Stimulated activated CD8-positive, alpha-beta memory T cell treated with anti-CD3 and anti-CD28 coated beads, Interleukin-7, amount 100 ng/mL, for 48 hours (primary cell): ENCODE measurements at places on chromosomes 3 and 15.

GRCh38 chr15:40691737-40692136 is 3.2 kb upstream of the RAD51 start:
- DNase-seq = no peak

DNA sequence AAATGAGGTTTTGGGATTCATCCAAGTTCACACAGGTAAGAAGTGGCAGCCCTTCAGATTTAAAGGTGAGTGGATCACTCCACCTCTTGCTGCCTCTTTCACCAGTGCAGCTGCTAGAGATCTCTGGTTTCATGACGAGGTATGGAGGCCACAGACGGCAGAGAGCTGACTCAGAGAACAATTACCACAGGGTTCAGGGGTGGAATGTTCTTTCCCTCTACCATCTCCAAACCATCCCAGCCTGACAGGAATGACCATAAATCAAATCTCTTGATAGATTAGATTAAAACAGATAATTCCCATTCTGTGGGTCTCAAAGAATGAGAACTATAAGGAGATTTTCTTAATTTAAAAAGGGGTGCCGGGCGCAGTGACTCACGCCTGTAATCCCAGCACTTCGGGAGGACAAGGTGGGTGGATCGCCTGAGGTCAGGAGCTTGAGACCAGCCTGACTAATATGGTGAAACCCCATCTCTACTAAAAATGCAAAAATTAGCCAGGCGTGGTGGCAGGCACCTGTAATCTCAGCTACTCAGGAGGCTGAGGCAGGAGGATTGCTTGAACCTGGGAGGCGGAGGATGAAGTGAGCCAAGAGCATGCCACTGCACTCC is 174.2 kb upstream of the ATP11B start:
- no peak for DNase-seq

- no peak for DNase-seq
Measured at GRCh38 chr15:31245135-31245689, 81.4 kb upstream of the KLF13 start.

GRCh38 chr15:40358471-40359353 is 693 bp downstream of the DISP2 start:
- no peak for DNase-seq

GRCh38 chr3:192834428-192834827 is 83.2 kb downstream of the MB21D2 start:
- no peak for DNase-seq

GRCh38 chr3:126390751-126391150 is 4.0 kb upstream of the CFAP100 start:
- DNase-seq = no peak

GRCh38 chr3:58059349-58060321 is 51.4 kb downstream of the FLNB start:
- no peak for DNase-seq

DNA sequence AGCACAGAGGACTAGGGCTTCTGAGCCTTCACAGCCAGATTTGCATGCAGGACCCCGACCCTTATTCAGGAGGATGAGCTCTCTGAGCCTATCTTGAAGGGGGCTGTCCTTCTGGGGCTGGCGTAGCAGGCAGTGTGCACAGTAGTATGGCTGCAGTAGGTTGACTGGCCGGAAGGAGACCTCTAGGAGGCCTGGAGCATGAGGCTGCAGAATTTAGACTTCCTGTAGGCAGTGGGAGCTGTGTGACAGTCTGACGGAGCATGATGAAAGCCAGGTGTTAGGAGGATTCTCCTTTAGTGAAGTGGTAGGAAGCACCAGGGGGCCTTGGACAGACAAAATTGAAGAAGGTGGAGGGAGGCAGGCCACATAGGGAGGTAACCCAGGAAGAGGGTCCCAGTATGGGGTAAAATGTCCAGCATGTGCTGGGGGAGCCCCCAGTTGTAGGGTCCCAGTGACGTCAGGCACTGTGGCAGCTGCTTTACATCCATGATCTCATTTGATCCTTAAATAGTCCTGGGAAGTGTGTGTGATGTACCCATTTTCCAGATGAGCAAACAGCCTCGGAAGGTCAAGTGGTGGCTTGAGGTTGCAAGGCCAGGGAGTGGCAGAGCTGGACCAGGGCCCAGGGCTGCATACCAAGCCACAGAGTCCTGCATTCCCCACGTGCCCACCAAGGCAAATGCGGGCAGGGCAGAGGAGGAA is 36.1 kb downstream of the SPSB4 start:
- DNase-seq = no peak

DNA sequence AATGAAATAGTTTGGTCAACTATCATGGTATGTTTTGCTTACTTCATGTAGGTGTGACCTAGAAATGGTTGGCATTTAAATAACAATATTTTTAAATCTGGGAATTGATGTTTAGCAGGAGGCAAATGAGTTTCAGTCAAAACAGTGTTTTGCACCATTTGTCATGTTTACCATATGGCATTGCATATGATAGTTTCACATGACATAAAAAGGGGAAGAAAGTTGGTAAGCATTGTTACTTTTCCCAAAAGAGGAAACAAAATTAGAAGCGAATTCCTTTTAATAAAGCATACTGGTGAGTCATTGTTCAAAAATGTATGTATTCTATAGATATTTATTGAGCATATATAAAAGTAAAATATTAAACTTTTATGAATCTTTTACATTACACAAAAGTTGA is 2.3 kb downstream of the RNF13 start:
- DNase-seq = no peak

DNA sequence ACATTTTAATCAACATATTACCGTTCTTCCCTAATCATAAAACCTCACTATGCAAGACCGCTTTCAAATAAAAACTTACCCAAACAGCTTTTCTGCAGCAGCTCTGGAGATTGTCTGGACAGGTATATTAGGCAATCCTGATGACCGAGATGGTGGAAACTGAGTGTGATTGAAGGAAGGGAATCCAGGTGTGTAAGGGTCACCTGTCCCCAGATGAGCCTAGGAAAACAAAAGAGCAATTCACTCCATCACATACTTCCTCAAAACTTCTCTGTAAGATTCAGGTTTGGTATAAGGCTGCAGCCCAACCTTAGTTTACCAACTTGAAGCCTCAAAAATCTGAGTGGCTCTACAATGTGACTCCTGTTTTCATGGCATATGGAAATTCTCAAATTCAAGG is 14.5 kb downstream of the TFRC start:
- no peak for DNase-seq

DNA sequence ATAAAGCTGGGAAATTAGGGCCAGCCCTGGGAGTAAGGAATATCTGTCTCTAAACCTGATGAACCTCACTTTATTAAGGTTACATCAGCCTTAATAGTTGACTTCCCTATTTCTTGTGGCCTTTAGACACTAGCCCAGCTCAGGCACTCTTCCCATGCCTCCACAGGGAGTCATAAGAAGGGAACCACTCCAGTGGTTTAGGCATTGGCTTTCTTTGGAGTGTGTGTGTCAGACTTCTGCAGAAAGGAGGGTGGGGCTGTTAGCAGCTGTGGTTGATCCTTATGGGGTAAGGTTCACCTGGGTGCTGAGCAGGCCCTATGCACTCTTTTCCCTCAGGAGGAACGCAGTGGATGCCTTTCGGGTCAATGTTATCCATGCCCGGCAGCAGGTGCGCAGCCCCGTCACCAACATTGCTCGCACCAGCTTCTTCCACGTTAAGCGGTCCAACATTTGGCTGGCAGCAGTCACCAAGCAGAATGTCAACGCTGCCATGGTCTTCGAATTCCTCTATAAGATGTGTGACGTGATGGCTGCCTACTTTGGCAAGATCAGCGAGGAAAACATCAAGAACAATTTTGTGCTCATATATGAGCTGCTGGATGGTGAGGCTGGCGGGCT is 4.0 kb downstream of the AP2M1 start:
- DNase-seq = no peak

DNA sequence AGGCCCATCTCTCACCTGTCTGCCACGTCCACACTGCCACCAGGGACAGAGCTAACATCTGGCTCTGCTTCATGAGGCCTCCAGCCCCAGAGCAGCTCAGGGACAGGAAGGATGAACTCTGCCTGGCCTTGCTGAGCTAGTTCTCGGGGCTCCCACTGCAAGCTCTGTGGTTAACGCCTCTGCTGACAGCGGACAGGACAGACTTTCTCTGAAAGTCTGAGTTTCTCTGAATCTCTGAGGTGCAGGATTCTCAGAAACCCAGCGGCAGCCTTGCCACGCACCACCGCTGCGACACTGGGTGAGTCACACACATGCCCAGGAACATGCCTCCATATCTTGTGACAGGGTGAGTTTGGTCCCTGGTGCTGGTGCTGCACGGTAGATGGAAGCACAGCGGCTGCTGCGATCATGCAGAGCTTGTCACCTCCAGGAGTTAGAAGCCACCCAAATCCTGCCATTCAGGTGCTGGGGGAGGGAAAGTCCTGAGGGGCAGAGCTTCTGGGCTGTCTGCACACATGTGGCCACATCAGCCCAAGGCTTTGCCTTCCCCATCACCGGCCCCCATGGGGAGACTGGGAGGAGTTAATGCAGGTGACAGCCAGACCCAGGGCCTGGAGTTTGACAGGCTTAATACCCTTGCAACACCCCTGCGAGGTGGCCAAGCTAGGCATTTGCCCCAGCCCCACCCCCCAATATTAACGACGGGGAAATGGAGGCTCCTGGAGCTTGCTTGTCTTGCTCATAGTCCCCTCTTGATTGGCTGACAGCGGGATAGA is 267.0 kb downstream of the PLCL2 start:
- DNase-seq = peak; percentile 89

DNA sequence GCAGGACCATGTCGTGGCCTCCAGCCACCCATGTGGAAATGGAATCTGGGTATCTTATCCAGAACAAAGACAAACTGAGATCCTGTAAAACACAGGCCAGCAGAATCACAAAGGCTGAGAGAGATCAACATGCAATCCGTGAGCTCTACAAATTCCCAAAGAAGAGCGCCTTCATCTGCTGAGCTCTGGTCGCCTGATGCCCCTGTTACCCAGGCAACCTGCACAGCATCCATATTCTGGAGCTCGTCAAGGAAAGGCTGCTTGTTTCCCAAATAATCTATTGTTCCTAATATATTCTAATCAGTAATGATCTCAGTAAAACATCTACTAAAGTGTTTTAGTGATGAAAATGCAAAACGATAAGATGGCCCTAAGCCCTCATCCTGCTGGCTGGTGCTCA is 133.6 kb downstream of the OCA2 start:
- no peak for DNase-seq

- DNase-seq = no peak
Measured at GRCh38 chr3:46107682-46108081, 80.4 kb upstream of the XCR1 start.

DNA sequence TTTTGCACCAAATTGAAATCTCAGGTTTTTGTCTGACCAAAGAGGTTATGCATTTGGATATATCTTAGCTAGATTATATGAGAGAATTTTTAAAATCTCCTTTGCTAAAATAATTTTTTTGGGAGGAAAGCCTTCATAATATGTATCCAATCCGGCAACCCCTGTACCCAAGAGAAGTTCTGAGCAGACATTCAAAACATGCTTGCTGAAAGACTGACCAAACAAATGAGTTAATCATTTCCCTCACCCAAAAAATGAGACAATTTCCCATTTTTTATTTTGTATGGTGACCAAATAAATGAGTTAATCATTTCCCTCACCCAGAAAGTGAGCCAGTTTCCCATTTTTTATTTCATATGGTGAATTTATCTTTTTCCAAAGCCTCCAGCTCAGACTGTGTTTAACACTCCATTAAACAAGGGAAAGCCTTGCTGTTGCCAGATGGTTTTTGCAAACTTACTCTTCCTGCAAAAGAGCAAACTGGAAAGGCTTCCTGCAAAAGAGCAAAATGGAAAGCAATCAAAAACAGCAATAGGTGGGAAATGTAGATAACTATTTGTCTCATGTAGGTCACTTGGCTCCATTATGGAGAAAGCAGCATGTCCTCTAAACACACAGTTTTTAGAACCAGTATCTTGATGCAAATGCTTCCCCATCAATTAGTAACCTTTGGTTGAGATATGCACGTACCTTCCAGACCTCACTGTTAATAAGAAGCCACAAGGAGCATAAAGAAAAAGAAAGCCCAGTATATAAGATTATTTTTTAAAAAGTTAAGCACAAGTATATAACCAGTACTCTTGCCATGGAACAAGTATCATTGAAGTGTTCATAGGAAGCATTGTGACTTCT is 78.4 kb upstream of the OSTN start:
- DNase-seq = no peak

GRCh38 chr3:60017631-60018030 is 967.8 kb upstream of the CFAP20DC start:
- no peak for DNase-seq

GRCh38 chr3:14773691-14774128 is 45.1 kb upstream of the FGD5 start:
- no peak for DNase-seq

DNA sequence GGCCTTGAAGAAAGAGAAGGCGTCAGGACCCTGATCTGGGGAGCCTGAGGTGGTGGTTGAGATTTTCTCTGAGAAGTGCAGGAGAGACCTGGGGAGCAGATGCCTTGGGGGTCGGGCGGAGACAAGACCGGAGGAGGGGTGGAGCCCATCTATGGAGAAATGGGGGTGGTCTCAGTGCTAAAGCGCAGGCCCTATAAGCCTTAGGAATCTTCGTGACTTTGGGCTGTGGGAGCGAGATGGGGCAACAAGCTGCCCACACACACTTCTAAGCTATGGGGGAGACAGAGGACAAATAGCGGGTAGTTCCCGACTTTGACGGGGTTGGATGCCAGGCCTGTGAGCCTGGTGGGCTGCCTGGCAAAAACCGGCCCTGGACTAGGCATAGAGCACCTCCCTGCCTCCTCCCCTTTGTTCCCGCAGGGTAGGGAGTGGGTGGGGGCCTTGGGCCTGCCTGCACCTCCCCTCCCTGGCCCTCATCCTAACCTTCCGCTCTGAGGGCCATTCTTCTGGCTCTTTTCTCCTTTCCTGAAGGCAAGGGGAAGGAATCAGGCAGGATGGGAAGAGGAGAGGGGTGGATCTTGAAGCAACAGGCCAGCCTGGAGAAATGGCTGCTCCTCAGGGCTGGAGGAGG is 880 bp downstream of the NISCH start:
- DNase-seq = no peak

- DNase-seq = no peak
Measured at GRCh38 chr3:87436781-87437543, 160.6 kb upstream of the POU1F1 start.

GRCh38 chr3:169053427-169053826 is 610.1 kb downstream of the MECOM start:
- no peak for DNase-seq

DNA sequence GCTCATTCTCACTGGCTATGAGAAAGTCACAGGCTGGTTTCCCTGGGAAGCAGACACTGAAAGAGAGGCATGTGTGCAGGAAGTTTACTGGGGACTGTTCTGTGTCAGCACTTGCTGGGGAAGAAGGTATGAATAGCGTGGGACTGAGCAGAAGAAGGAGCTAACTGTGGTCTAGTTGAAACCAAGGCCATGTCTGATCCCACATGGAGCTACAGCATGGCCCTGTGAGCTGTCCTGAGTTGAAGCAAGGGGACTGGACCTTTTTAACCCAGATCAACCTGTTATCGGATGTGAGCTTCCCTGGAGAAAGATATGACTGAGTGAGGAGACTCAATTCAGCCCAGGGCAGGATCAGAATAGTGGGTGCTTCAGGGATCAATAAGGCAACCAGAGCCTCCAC is 53.7 kb downstream of the DCLK3 start:
- no peak for DNase-seq

- no peak for DNase-seq
Measured at GRCh38 chr3:76669322-76669721, 370.6 kb upstream of the ROBO2 start.
